ENCODE measurements at places on chromosomes 4 and X.

DNA sequence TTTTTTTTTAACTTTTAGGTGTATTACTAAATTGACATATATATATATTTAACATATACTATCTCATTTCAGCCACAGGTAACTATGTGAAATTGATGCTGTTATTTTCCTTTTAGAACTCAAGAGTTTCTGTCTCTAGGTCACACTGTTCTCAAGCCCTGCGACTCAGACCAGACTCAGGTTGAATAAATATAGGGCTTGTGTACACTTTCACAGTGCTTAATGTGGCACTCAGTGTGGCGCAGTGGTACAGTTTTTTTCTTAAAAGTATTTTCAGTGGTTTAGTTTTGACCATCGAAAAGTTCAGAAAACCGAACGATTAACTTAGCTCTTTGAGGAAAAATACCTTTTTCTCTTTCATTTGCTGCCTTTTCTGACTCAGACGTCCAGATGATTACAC is 24.7 kb downstream of the PACRGL start:
- DNase-seq = no peak

DNA sequence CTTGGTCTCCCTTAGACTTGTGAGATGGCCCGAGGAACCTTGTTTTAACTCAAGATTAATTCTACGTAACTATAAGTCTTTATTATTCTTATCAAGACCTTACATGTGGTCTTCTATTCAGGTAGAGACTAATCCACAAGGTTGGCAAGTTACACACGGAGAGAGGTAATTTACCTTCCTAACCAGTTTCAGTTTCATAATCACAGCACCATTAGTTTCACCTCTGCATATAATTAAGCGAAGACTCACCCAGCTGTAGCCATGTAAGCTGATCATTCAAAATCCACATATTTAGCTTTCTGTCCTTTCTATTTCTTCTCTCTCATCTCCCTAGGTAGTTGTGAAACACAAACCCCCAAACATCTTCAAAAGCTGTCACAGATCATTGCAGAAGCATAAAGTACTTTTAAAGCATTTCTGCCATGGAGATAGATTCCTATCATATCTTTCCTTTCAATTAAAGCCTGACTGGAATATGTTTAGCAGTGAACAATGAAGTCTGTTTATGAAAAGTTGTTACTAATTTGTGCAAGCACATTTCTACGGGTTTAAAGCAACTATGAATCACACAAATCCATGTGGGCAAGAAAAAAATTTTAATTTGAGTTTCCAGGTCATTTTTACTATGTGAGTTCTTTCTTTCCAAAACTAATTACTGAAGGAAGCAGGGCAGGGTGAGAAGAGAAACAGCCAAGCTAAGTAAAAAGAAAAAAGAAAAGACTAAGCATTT is 78.5 kb downstream of the BTC start:
- no peak for DNase-seq

- no peak for DNase-seq
Observed at GRCh38 chrX:120316587-120317283, 5.5 kb upstream of the TMEM255A start.

- no peak for DNase-seq
Observed at GRCh38 chrX:18426004-18426320, 554 bp downstream of the CDKL5 start.

DNA sequence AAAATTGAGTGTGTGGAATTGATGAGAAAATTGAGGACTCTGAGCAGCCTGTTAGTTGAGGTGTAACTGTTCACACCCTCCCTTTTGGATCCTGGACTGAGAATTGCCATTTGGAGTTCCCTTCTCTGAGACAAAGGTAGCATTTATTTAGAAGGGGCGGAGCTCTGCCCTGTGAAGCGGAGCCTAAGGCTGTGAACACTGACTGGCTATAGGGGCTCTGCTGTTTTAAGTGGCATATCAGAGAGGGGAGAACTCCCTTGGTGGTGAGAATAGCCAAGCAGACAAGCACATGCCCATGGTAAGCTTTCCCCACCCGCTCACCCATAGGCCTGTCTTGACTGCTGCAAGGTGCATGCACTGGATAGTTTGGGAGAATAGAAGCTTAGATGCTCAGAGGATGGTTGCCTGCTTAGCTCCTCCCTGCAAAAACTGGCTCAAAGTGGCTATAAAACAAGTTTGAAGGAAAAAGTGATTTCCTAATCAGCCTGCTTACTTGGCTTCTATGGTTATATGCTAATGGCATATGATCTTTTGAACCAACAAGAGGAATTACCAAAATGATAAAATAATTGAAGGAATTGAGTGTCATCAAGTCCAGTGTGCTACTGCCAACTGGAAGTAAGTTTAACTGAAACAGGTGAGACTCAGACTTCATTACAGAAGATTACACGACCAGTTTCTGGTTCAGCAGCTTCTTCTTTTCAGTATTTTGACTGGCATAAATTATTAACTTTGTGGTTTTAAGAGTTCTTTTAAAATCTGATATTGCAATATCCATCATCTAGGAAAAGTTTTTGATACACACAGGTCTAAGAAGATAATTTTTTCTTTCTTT is 108.4 kb downstream of the AFF1 start:
- no peak for DNase-seq

GRCh38 chrX:151825925-151826485 is 86.7 kb upstream of the MAGEA4 start:
- no peak for DNase-seq

GRCh38 chr4:1053080-1053661 is 41.7 kb downstream of the FGFRL1 start:
- DNase-seq = no peak

GRCh38 chr4:74623041-74623440 is 171.3 kb downstream of the BTC start:
- no peak for DNase-seq

- no peak for DNase-seq
Observed at GRCh38 chr4:3202836-3203820, 45.8 kb upstream of the MSANTD1 start.

DNA sequence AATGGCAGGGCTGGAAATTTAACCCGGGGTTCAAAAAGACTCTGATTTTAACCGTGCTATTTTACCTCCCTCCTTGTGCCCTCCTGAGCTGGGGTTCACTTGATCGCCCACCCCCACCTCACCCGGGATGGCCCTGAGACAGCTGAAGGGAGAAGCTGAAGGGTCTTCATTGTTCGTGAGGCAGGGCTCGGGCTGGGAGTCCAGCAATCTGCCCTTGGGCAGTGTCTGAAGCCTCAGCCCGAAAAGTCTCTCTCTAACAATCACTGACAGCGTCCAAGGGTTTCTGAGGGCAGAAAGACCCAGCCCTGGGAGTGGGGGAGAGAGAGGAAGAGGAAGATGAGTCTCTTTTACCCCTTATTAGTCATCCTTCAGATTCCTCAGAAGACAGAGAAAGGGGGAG is 39.4 kb upstream of the PHOX2B start:
- no peak for DNase-seq

DNA sequence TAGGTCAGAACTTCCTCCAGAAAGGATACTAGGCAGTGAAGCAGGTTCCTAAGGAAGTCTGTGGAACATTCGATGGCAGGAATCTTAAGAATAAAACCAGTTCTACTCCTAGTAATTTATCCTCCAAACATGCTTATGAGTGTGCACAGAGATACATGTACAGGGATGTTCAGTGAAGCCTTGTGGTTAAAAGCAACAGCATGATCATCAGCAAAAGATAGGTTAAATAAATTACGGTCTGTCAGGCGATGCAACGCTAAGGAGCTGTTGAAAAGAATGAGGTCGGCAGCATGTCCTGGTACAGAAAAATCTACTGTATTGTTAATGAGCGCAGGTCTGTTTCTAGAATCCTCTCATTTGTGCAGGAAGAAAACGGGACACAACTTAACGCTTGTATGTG is 23.6 kb downstream of the SEL1L3 start:
- no peak for DNase-seq

DNA sequence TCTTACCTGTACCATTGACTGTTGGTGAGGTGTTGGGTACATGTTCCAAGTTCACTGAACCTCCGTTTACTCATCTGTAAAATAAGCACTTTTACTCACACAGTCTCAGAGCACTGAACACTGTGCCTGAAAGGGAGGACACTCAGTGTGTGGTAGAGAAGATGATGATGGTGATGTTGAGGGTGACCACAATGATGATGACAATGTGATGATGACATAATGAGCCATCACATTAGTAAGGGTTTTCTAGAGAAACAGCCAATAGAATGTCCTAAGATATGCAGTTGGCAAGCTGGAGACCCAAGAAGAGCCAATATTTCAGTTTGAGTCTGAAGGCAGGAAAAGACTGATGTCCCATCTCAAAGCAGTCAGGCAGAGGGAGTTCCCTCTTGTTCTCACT is 315.4 kb upstream of the IGFBP7 start:
- no peak for DNase-seq

- DNase-seq = no peak
Observed at GRCh38 chrX:57583477-57583876, 8.3 kb upstream of the ZXDB start.

- no peak for DNase-seq
Observed at GRCh38 chr4:1026115-1026514, 14.7 kb downstream of the FGFRL1 start.

DNA sequence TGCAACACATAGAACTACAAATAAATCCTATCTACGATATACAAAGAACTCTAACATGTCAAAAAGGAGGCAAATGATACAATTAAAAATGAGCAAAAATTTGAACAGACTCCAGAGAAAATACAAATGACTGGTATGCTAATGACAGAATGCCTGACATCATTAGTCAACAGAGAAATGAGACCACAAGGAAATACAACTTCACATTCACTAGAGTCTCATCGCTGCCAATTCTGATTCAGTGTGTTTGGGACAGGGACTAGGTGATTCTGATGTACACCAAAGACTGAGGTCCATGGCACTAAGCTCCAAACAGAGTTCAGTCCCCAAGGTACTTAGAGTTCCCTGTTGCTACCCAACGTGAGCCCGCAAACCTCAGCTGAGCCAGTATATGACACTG is 23.4 kb downstream of the SLC2A9 start:
- DNase-seq = no peak

GRCh38 chr4:84579403-84579776 is 3.5 kb upstream of the CDS1 start:
- no peak for DNase-seq

DNA sequence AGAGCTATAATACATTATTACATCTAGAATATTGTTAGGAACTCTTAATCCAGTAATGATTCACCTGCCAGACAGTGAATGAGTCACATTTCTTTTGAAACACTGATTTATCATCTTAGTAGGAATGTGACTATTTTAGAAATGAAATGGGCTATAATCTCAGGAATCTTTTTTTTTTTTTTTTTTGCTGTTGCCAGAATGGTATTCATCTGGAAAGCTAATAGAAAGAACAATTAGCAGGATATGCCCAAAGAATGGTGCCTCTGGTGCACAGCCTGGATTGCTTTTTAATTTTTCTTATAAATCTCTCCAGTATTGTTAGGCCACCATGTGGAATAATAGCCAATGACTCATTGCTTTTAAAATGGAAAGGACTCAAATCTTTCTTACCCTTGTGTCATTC is 181.1 kb upstream of the SMIM31 start:
- no peak for DNase-seq

GRCh38 chr4:151165205-151166000 is 66.0 kb downstream of the RPS3A start:
- no peak for DNase-seq

DNA sequence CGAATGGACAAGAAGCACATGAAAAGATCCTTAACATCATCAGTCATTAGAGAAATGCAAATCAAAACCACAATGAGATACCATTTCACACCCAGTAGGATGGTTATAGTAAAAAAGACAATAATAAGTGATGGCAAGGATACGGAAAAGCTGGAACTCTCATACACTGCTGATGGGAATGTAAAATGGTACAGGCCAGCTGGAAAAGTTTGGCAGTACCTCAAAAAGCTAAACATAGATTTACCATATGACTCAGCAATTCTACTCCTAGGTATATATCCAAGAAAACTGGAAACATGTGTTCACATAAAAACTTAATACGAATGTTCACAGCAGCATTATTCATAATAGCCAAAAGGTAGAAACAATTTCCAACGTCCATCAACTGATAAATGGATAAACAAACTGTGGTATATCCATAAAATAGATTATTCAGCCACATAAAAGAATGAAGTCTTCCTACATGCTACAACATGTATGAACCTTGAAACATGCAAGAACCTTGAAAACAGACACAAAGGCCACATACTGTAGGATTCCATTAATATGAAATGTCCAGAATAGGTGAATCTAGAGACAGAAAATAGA is 11.9 kb downstream of the RPS6KA3 start:
- DNase-seq = no peak

DNA sequence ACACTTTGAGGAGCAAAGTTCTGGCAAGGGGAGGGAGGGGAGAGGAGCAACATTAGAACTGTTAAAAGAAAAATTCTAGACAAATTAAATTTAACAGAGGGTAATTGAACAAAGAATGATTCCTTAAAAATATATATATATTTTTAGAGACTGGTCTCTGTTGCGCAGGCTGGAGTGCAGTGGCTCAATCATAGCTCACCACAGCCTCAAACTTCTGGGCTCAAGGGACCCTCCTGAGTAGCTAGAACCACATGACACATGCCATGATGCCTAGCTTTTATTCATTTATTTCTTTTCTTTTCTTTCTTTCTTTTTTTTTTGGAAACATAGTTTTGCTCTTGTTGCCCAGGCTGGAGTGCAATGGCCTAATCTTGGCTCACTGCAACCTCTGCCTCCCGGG is 19.1 kb upstream of the SPINK2 start:
- no peak for DNase-seq

DNA sequence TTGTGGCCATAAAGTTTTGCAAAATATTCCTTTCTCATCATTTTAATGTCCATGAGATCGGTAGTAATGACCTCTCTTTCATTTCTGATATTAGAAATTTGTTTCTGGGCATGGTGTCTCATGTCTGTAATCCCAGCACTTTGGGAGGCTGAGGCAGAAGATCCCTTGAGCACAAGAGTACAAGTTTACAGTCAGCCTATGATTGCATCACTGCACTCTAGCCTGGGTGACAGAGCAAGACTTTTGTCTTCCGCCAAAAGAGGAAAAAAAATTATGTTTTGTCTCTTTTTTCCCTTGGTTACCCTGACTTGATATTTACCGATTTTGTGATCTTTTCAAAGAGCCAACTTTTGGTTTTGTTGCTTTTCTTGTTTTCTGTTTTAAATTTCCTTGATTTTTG is 10.8 kb upstream of the NKAP start:
- no peak for DNase-seq

- DNase-seq = no peak
Observed at GRCh38 chr4:24858026-24858425, 54.8 kb downstream of the CCDC149 start.

GRCh38 chr4:109910256-109910655 is 2.4 kb upstream of the EGF start:
- DNase-seq = no peak

GRCh38 chr4:173039617-173040577 is 128.7 kb upstream of the GALNT7 start:
- DNase-seq = no peak

GRCh38 chrX:18647621-18648020 is 24.3 kb downstream of the RS1 start:
- DNase-seq = no peak

GRCh38 chr4:84493092-84493850 is 5.8 kb downstream of the NKX6-1 start:
- no peak for DNase-seq

DNA sequence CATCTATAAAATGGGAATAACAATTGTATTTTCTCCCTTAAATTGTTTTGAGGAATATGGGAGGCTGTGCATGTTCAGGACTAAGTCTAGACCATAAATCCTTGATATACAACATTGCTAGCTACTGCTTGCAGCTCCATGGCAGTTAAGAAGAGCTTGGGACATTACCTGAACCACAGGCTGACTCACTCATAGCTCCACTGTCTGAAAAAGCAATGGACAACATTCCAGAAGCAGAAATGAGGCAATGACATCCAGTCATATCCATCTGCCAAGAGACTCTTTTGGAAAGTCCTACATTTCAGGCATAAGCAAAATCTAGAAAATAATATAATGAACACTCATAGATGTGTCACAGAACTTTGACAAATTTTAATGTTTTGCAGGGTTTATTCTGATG is 167.3 kb upstream of the LEF1 start:
- no peak for DNase-seq
